A549 treated with AZD2906 at 1 μM for 4 hours (cell line): ENCODE measurements at places on chromosomes 7 and 10. TPM values are rescaled to one million over a fixed set of nuclear protein-coding genes. Genes with fewer than 3 reads are reported as not detected.

The RNF133 gene
- total RNA-seq = not detected in 5 replicates

The EIF4EBP2 gene
- 12.0 to 15.6 TPM (median 13.6 TPM) in 5 replicates for total RNA-seq

The IL15RA gene
- total RNA-seq = 1.8 to 3.2 TPM (median 2.3 TPM) in 5 replicates

The NAT16 gene
- total RNA-seq = 0.13 to 0.19 TPM (median 0.15 TPM) in 5 replicates

The CRTAC1 gene
- 0.89 to 1.7 TPM (median 1.5 TPM) in 5 replicates for total RNA-seq

The CFAP69 gene
- total RNA-seq = 1.2 to 2.5 TPM (median 2.0 TPM) in 5 replicates

The TBC1D12 gene
- total RNA-seq = 5.7 to 6.6 TPM (median 6.4 TPM) in 5 replicates

The SPDYE16 gene
- total RNA-seq = 0.05 to 0.10 TPM in 2 of 5 replicates, not detected in the others

The TAS2R4 gene
- total RNA-seq = 0.05 to 0.17 TPM (median 0.11 TPM) in 5 replicates

The SH2D4B gene
- 0.02 to 0.06 TPM (median 0.03 TPM) in 4 of 5 replicates, not detected in the other for total RNA-seq

The ZPBP gene
- not detected in 5 replicates for total RNA-seq

The KLF14 gene
- 0.03 to 0.07 TPM (median 0.05 TPM) in 4 of 5 replicates, not detected in the other for total RNA-seq

The CCDC3 gene
- 1.0 to 1.4 TPM (median 1.2 TPM) in 5 replicates for total RNA-seq

The ZDHHC6 gene
- total RNA-seq = 25.7 to 29.3 TPM (median 28.5 TPM) in 5 replicates

The TEX47 gene
- total RNA-seq = not detected in 5 replicates

The PPP1R17 gene
- not detected in 5 replicates for total RNA-seq

The TMEM176A gene
- 0.16 TPM in 1 of 5 replicates, not detected in the others for total RNA-seq

The C1QL3 gene
- 0.02 TPM in 1 of 5 replicates, not detected in the others for total RNA-seq

The LRRD1 gene
- total RNA-seq = not detected in 5 replicates

The CREB5 gene
- total RNA-seq = 2.9 to 5.0 TPM (median 4.1 TPM) in 5 replicates

The CPEB3 gene
- 0.30 to 0.46 TPM (median 0.42 TPM) in 5 replicates for total RNA-seq

The KIF20B gene
- total RNA-seq = 11.5 to 17.0 TPM (median 13.5 TPM) in 5 replicates

The ITPRID1 gene
- total RNA-seq = not detected in 5 replicates

The DRGX gene
- 0.02 to 0.03 TPM in 2 of 5 replicates, not detected in the others for total RNA-seq

The GPRIN2 gene
- total RNA-seq = 29.8 to 43.1 TPM (median 39.4 TPM) in 5 replicates

The TFEC gene
- total RNA-seq = 0.01 to 0.07 TPM (median 0.07 TPM) in 3 of 5 replicates, not detected in the others

The ACTL6B gene
- not detected in 5 replicates for total RNA-seq

The ASNS gene
- 50.1 to 63.2 TPM (median 57.8 TPM) in 5 replicates for total RNA-seq

The DENND2A gene
- total RNA-seq = 0.45 to 0.91 TPM (median 0.68 TPM) in 5 replicates

The OIT3 gene
- total RNA-seq = 0.02 to 0.06 TPM (median 0.05 TPM) in 3 of 5 replicates, not detected in the others

The NKX2-3 gene
- total RNA-seq = 0.05 to 0.09 TPM (median 0.06 TPM) in 5 replicates

The MLXIPL gene
- 0.60 to 1.3 TPM (median 1.1 TPM) in 5 replicates for total RNA-seq

The EPHB6 gene
- 0.40 to 0.87 TPM (median 0.60 TPM) in 5 replicates for total RNA-seq
